ENCODE measurements at places on chromosomes 2 and 18.

DNA sequence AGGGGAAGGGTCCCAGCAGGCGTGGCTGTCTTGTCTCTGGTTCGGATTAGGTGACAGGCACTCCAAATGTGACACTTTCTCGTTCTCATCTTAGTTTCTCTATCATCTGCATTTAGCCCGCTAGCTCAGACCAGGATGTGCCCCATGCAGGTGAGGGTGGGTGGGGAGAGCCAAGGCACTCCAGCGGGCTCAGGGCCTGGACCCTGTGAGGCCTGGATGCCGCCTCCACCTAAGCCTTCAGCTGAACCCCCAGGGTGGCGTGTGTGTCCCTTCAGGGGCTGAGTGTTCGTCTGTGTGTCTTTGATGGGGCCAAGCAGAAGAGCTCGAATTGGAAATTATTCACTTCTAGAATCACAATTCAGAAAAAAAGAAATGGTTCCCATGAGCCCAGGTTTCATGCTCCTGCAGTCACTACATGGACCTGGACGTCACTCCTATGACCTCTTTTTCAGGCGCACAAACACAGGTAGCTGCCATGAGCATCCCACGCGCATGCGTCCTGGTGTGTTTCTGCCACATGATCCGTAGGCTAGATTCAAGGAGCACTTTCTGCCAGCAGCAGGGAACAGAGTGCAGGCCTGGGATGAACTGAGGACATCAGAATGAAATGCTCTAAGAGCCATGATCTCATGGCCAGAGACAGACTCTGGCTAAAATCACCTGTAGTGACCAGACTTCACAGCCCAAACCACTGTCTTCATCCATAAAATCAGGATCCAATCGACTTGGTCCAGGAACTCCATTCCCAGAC, 25.8 kb downstream of the CIDEA start:
- DNase-seq = no peak

DNA sequence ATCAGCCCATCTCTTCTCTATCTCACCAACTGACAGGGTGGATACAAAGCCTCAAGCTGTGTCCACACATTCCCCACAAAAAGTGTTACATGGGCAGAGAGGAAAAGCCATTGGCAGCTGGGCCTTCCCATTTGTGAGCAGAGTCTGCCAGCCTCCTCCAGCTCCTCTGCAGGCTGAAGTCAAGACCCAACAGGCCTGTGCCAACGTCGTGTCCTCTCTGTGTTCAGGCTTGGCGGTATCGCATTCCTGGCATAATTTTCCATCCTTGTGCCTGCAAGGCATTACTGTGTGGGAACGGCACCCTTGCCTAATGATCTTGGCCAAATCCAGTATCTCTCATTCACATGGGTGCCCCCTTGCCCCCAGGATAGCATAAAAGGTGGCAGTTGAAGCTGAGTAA, 41.5 kb upstream of the APCDD1 start:
- DNase-seq = no peak

DNA sequence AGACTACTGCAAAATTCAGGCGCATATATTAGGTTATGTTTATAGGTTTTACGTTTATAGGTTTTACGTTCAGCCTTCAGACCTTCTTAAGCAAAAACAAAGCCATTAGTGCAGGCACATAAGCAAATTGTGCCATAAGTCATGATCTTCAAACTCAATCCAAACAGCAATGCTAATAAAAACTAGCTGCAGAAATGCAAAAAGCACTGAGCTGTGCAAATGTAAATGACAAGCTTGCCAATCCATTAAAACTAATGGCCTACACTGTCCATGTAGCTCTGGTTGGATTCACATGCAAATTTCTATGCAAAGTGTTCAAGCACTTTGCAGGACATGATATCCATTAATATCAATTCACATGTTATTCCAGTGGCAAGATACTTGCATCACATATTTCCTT, 50.9 kb downstream of the LRPPRC start:
- DNase-seq = no peak

DNA sequence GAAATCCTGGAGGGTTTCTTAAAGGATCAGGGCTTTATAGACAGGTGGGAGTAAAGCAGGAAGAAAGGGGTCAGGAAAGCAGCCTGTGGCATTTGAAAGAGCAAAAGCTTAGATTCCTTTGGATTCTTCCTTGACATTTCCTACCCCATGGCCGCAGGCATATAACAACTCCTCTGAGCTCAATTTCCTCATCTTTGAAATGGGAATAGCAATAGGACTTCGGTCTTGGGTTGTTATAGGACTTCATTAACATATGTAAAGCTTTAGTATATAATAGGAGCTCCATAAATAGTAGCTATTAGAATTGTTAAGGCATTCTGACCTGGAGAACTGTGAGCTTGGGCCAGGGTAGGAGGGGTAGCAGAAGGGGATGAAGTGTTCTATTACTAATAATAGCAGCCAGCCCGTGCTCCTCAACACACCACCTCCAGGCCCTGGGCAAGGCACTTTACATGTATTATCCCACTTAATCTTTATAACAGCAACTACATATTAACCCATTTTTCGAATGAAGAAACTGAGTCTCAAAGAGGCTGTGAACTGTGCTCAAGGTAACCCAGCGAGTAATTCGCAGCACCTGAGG, 10.6 kb downstream of the ZFP36L2 start:
- no peak for DNase-seq

DNA sequence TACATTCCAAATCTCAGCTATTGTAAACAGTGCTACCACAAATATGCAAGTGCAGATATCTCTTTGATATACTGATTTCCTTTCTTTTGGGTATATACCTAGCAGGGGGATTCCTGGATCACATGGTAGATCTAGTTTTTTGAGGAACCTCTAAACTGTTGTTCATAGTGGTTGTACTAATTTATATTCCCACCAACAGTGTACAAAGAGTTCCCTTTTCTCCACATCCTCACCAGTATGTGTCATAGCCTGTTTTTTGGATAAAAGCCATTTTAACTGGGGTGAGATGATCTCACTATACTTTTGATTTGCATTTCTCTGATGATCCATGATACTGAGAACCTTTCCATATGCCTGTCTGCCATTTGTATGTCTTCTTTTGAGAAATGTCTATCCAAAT, 6.3 kb upstream of the CCNT2 start:
- peak; percentile 53 for DNase-seq

DNA sequence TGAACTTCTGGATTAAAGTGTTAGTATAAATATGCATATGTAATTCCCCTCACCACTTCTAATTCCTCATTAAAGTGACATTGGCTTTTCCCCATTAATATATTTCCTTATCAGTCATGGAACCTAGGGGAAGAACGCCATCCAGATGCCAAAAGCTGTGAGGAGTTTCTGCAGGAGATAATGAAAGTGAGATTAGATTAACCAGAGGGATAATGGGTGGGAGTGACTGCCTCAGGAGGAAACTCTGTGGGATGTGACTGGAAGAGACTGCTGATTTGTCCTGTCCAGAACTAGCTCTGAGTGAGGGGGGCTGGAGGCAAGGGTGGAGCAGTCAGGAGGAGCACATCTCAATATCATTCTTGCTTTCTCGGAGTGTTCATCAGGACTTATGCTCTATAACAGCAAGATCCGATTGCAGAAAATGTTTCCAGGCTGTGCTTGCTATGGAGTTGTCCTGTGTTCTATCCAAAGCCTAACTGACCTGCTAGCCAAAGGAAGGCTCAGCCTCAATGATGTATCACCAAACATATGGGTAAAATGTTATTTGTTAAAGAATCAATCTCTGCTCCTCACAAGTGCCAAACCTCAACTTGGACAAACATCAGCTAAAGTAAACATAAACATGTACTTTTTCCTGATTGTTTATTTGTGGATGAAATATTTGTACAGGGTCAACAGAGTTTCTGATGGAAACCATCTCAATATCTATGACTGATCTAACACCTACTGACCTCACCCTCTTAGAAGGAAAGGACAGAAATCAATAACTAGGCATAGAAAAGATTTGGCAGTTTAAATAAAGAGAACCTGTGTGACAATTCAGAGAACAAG, 118.5 kb downstream of the ASXL3 start:
- DNase-seq = no peak

DNA sequence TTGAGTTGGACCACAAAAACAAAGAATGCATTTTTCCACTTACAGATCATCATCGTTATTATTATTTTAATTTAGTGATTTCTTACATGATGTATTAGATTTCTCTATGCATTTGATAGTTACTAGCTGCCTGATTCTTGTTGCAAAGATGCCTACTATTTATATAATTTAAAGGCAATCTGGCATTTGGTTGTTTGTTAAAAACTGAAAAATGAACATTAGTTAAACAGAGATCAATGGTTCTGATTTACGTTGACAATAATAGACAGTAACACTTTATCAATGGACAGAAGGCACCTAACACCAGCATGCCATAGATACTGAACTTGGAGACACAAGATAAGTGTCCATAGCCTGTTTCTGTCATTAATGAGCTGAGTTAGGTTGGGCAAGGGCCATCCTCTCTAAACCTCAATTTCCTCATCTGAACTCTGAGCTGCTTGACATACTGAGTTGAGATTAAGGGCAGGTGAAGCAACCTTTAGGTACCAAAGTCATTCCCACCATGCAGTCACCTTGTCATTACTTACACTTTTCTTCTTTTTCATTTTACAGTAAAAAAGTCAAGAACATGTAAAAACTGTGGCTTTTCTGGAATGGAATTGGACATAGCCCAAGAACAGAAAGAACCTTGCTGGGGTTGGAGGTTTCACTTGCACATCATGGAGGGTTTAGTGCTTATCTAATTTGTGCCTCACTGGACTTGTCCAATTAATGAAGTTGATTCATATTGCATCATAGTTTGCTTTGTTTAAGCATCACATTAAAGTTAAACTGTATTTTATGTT, 3.1 kb downstream of the CCL20 start:
- no peak for DNase-seq

DNA sequence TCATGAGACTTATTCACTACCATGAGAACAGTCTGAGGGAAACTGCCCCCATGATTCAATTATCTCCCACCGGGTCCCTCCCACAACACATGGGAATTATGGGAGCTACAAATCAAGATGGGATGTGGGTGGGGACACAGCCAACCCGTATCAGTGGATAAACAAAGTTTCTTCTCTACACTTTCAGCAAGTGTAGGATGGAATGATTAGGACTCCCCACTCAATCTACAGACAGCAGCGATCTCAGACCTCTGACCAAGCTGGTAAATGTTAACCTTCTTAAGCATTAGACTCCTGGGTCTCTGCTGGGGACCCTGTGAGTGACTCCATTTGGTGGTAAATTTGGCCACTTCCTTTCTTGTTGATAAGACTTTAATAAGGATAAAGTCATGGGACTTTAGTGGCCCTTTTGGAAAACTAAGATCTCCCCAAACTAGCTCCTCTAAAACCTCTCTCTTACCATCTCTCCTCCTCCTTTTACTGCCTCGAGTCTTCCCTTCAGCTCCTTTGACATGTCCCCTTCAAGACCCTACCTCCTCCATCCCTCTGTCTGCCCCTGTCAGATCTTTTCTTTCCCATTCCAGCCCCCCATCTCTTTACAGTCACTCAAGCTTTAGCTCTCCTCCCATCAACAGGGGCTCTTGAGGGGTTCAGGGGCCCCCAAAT, 71.9 kb downstream of the MYL12B start:
- DNase-seq = no peak

- DNase-seq = no peak
Observed at GRCh38 chr18:78423811-78424210, 555.8 kb upstream of the SALL3 start.

GRCh38 chr18:47549021-47549540, 297.6 kb upstream of the SKOR2 start:
- no peak for DNase-seq

DNA sequence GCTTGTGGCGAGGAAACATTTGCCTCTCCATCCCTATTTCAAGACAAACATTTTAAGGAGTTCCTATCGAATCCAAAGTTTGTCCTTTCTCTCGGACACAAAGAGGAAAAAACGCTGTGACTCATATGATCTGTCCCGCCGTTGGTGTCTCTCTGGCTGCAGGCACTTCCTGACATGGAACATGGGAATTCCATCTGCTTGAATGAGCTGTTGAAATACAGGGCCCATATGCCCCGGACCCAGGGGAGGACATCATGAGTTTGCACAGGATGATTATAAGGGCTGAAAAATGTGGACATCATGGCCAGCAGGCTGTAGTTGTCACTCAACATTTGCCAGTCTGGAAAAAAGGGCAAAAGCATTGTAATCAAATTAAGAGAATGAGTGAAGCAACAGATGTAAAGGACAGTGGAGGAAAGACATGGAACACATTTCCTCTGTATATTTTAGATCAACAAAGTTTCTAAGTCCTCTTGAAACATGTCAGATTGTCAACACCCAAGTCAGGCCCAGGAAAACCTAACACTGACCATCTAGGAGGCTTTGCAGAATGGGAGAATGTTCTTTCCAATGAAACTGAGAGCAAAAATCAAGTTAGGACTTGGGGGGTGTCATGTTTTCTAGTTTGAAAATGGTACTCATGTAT, 103.2 kb upstream of the SMIM21 start:
- peak; percentile 19 for DNase-seq

GRCh38 chr2:34011684-34012083, 412.6 kb upstream of the FAM98A start:
- DNase-seq = no peak

- no peak for DNase-seq
Observed at GRCh38 chr2:45984896-45985473, 312.2 kb upstream of the EPAS1 start.

GRCh38 chr18:54192900-54193299, 31.6 kb downstream of the MBD2 start:
- DNase-seq = no peak

- DNase-seq = peak; percentile 67
Observed at GRCh38 chr2:105328281-105329196, 996 bp downstream of the TGFBRAP1 start.

DNA sequence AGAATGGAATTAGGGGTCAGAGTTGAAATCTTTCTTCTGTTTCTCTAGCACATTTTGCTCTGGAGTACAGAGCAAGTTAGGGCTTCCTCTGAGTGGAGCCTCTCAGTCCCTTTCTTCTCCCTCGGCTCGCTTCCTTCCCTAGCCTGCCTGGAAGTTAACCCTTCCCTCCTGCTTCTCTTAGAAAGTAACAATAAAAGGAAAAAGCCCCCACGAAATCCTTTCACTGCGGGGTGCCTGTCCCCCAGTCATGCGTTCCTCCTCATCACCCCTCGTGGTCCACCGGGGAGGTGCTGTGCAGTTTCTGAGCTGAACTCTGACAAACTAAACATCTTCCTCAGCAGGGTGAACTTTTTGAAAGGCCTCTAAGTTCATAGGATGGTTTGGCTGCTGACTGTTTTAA, 2.0 kb downstream of the IGFBP2 start:
- no peak for DNase-seq

DNA sequence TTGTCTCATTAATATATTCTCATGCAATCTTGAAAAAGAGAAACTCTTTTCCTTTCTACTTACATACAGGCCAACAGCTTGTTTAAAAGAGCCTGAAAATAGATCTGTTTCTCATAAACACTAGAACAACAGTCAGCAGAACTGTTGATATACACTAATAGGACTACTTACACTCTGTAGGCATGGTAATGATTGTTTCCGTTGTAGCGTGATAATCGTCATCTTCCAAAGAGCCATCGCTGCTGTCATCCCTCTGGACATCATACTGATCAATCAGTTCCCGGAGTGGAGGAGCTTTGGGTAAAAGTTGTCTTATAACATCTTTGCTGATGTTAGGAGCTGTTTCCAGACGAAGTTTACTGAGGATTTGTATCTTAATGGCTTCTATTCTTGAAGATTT, 476 bp downstream of the MSTN start:
- no peak for DNase-seq

GRCh38 chr2:44184106-44184505, 15.4 kb downstream of the PPM1B start:
- no peak for DNase-seq

GRCh38 chr2:174522553-174522952, 35.7 kb upstream of the GPR155 start:
- DNase-seq = peak; percentile 12

Data from HFFc6 (cell line).